ENCODE measurements at places on chromosomes 13 and 19.

GRCh38 chr19:16773259-16773658, 53.6 kb downstream of the NWD1 start:
- no peak for DNase-seq

GRCh38 chr13:101893021-101893420, 440.5 kb downstream of the ITGBL1 start:
- DNase-seq: no peak

- DNase-seq: no peak
Observed at GRCh38 chr19:52789440-52789839, 2.8 kb upstream of the ZNF600 start.

DNA sequence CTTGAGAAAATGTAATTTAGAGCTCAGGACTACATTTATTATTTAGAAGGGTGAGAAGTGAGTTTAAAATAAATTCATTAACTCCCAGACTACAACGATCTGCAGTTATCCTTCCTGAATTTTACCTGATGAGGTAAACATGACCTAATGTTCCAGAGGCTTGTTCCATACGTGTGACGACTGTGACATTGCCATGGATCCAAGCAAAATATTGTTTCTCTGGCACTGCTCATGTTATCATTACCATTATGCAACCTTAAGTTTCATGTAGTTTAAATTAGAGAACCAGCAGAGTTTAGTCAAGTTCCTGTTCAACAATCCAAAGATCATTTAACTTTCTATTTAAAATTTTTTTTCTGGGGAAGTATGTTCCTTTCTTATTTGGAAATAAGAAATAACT, 279.6 kb downstream of the KLF5 start:
- no peak for DNase-seq

DNA sequence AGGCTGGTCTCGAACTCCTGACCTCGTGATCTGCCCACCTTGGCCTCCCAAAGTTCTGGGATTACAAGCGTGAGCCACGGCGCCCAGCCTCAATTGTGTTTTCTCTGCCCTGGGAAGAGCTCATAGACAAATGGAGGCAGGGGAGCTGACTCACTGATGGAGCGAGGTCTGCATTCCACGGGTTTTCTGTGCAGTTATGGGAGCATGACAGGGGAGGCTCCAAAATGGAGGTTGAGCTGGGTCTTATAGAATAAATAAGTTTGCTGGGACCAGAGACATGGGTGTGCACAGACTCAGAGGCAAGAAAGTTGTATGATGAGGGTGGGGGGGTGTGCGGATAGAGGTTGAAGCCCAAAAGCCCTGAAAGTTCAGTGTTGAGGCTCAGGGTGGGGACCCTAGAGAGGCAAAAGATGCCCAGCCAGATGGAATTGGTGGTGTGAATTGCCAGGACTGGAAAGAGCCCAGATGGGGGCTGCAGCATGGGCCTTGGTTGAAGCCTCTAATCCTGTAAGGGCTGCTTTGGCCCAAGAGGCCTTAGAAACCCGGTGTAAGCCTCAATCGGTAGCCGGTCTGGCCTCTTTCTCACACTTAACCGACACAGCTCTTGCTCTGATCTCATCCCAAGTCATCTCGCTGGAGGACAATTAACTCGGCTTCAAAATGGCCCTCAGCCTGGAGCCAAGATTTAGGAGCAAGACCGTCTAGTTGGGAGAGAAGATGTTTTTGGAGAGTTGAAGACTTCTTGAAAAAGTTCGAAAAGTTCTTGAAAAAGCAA, 1.9 kb downstream of the TPM4 start:
- peak; percentile 73 for DNase-seq

DNA sequence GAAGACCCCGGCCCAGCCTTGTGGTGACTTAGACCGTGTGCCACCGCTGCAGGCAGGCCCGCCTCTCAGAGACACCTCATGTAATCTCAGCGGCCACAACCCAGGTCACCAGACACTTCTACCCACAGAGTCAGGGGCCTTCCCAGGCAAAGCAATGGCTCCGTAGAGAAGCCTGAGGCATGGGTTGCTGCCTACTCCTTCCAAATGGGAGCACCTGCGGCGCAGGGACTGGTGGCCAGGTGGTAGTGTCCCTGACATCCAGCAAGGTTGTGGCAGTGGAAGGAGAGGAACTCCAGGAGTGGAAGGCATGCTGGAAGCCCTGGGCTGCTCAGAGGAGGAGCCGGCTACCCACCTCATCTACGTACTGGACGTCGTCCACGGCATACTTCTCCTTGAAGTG, 21.0 kb downstream of the PEPD start:
- DNase-seq: no peak

GRCh38 chr19:33375837-33376159, 2.3 kb downstream of the CEBPG start:
- peak; percentile 50 for DNase-seq

DNA sequence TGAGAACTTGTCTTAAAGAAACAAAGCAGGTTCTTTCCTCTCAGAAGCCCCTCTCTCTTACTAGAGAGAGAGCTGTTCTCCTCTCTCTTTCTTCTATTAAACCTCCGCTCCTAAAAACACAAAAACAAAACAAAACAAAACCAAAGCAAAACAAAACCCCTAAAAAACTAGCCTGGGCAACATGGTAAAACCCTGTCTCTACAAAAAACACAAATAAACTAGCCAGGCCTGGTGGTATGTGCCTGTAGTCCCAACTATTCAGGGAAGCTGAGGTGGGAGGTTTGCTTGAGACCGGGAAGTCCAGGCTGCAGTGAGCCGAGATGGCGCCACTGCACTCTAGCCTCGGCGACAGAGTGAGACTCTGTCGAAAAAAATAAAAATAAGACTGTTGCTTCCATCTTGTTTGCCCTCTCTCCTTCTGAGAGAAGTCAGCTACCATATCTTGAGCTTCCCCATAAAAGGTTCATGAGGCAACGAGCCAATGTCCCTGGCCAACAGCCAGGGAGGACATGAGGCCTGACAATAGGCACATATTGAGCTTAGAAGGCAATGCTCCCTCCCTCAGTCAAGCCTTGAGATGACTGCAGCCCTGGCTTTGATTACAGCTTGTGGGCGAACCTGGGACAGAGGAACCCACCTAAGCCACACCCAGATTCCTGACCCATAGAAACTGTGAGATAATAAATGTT, 17.5 kb upstream of the FLT3 start:
- DNase-seq: no peak

DNA sequence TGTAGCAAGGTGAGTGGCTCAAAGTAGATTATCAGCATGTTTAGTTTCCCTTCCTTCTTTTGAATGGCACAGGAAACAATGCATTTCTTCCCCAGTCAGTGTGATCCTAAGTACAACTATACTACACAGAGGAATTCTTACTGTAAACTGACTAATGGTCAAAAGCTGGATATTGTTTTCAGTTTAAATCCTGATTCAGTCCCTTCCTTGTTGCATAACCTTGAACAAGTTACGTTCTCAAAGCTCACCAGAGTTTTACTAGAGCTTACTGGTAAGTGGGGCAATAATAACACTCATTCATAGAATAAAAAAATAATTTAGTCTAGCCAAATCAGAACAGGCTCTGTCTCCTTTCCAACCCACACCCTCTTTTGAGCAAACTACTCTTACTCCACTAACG, 180.1 kb downstream of the POSTN start:
- DNase-seq: no peak

GRCh38 chr13:91544723-91545122, 146.3 kb downstream of the GPC5 start:
- DNase-seq: no peak

- DNase-seq: peak; percentile 57
Observed at GRCh38 chr19:6030214-6030507, 52.2 kb upstream of the RANBP3 start.

DNA sequence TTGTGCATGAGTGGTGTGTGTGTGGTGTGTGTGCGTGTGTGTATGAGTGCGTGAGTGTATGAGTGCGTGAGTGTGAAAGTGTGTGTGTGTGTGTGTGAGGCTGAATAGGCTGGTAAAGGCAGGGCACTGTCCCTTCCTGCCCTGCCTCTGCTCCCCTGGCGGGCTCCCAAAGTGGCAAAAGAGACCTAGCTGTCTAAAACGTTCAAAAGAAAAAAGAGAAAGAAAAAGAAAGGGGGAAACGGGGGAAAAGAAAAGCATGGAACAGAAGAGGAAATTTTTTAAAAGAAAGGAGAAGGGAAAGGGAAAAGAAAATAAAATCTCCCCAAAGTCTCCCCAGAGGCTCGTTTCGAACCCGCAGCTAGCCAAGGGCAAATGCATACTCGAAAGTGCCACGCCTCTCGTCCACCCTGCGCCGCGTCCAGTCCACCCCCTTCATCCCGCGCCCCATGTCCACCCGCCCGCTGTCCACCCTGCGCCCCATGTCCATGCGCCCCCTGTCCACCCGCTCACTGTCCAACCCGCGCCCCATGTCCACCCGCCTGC, 37.0 kb upstream of the FLT1 start:
- no peak for DNase-seq

DNA sequence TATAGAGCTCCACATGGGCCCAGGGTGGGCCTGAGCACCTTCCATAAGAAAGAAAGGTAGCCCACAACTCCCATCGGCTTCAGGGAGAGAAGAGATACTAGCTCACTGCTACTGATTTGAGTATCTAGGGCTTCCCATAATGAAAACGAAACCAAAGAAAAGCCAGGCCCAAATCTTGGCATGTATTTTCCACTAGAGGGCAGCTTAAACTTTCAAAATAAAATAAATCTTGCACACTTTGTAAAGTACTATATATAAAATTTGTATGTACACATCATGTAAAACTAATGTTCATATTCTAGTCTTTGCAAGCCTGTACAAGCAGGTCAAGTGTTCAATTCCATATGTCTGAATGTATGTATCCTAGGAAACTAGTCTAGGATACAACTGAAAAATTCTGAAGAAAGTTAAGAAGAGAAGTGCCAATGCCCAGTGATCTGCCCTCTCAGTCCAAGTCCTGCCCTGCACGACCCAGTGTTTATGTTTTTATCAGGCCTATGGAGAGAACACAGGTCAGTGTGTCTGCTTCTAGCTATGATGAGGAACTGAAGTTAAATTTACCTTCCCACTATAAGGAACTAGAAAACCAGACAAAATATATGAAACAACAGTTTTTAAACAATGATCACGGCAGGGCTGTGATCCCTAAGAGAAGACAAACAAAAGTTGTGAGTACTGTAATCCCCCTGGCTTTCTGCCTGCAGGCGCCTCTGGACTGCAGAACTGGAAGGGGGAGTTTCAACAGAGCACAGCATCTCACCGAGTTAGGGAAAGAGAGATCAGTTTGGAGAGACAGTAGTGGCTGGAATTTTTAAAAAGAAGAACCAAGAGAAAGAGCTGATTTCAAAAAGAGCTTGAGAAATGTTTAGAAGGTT, 475.7 kb downstream of the UQCRFS1 start:
- DNase-seq: peak; percentile 61

GRCh38 chr13:42380420-42381164, 108.6 kb downstream of the AKAP11 start:
- no peak for DNase-seq

GRCh38 chr19:35879068-35879467, 10.7 kb downstream of the APLP1 start:
- no peak for DNase-seq

DNA sequence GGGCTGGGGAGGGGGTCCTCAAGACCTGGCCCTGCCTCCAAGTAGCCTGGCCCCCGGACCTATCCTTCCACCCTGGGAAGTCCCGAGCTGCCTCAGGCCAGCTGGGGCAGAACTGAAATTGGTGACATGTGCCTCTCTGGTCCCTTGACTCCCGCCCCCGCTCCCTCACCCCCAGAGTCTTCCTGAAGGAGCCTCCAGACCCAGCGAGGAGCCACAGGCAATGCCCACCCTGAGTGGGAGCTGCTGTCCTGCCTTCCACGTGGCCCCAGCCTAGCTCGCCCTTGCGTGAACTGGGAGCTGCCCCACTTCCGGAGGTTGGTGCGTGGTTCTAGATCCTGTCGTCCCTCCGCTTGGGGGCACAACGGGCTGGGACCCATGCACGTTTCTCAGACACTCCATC, 34.6 kb downstream of the CEBPA start:
- DNase-seq: no peak

DNA sequence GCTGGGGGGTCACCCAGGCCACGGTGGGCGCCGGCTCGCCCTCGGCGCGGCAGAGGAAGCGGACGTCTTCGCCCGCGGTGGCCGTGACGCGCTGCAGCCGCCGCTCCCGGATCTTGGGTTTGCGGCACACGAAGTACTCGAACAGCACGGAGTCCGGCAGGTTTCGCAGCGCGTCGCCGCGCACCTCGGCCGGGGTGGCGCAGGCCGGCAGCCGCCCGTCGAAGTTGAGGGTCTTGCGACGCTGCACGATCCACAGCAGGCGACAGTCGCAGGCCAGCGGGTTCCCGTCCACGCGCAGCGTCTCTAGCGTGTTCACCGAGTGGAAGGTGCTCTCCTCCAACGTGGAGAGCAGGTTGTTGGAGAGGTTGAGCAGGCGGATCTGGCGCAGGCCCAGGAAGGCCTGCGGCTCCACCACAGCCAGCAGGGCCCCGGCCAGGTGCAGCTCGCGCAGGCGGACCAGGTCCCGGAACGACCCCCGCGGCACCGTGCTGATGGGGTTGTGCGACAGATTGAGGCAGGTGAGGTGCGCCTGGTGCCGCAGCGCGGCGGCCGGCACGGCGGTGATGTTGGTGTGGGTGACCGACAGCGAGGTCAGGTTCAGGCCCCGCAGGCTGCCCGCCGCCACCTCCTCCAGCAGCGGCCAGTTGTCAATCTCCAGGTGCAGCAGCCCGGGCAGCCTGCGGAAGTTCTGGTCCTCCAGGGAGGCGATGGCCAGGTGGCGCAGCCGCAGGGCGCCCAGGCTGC, 8.6 kb upstream of the PEAK3 start:
- no peak for DNase-seq

DNA sequence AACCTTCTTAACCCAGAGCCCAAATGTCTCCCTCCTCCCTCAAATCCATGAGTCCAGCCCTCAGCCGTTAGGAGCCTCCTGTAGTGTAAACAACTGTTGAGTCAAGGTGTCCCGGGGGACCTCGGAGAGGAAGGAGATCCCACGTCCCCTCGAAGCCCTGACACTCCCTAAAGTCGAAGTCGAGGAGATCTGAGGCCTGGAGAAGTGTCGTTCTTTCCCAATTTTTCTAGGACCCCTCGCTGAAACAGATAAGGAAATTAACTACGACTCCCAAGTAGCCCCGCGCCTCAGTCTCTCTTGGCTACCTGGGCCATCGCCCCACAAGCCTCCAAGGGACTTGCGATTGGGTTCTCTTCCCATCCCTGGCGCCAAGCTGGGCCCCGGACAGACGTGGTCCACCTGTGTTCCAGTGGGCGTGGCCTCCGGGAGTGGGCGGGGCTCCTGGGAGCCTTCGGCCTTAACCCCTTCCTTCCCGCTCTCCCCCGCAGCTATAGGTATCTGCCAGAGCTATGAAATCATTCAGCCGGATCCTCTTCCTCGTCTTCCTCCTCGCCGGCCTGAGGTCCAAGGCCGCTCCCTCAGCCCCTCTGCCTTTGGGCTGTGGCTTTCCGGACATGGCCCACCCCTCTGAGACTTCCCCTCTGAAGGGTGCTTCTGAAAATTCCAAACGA, 869 bp downstream of the GFY start:
- DNase-seq: peak; percentile 35

- DNase-seq: no peak
Observed at GRCh38 chr19:19860756-19861390, 4.8 kb upstream of the ZNF253 start.

GRCh38 chr19:11279505-11280236, 16.3 kb upstream of the TSPAN16 start:
- DNase-seq: no peak

- no peak for DNase-seq
Observed at GRCh38 chr13:59653916-59654315, 509.8 kb downstream of the DIAPH3 start.

Measured in fibroblast of skin of right biceps (primary cell).